ENCODE measurements at places on chromosomes 1 and 21.

DNA sequence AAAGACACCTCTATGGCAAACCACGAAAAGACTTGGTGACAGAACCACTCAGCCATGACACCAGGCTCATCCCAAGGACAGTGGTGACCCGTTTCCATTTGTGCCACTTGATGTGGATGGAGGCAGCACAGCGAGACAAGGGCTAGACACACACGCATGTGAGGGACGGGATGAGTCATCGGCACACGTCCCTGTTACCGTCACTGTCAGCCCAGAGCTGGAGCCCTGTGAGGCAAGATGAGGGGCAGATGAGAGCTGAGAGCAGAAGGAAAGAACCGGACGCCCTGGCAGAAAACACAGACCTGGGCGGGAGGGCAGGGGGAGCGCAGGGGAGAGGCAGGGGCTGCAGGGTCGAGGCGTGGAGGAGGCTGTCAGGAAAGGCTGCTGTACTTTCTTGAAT is 57.8 kb downstream of the SIK1 start:
- no peak for DNase-seq

- no peak for DNase-seq
Measured at GRCh38 chr1:237562242-237562823, 328.4 kb downstream of the ZP4 start.

- no peak for DNase-seq
Measured at GRCh38 chr1:163361123-163361934, 39.6 kb downstream of the NUF2 start.

- no peak for DNase-seq
Measured at GRCh38 chr21:42424914-42425541, 21.3 kb downstream of the UBASH3A start.

DNA sequence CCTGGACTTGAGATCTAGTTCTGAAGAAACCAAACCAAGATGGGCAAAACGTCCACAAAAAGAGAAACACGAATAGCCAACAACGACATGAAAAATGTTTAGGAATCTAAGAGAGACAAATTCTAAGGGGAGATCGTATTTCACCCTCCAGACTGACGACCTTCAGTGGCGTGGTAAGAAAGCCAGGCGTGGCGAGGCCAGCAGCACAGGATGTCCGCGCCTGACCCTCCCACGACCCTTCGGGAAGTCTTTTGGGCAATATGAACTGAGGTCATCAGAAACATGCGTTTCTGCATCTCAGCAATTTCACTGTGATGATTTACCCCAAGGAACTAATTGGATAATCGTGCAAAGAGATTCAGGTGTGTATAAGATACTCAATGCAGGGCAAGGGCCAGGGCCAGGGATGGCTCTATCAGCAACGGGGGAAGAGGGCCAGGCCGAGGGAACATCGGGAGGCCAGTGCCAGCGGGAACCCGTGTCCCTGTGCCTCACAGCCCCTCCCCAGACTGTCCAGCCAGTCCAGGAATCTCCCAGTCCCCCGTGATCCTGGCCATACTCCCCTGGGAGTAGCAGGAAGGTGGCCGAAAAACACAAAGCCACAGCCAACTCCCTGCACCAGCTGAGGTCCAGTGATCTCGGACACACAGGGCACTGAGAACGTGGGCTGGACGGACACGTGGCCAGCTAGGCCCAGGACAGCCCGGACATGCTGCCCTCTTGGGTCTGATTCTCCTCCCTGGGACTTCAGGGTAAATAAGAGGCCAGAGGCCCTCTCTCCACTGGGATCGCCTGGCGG is 53.6 kb upstream of the ADARB1 start:
- DNase-seq, result no peak

GRCh38 chr1:11333631-11334030 is 60.6 kb downstream of the UBIAD1 start:
- DNase-seq, result no peak

DNA sequence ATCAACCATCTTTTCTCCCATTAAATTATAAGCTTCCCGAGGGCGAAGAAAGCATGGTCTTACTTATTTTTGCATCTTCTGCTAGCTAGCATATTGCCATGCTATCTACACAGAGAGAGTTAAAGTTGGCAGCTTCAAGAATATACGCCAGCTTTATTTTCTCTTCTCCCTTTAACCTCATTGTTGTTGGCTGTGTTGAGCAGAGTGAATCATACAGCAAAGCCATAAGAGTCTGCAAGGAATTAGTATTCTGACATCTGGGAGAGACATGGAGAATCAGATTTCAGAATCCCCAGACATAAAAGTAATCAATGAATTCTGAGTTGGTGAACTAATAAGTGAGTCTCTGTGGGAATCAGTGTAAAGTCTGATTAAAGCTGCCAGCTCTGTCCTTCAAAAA is 649.6 kb upstream of the PTBP2 start:
- DNase-seq, result no peak

DNA sequence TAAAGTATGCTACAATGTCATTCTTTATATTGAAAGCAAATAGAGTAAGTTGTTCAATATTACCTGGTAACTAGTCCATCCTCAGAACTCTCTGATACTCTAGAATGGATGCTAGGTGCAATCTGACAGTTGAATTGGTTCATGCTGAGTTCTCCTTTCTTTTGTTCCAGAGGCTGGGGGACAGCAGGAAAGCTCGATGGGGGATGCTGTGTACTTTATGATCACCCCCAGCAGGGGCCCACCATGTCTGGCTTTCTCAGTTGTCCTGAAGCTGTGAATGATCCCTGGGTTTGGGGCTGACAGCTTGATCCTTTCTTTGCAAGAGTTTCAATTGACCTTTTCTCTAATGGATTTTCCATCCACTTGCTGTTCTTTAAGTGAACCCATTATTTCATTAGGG is 22.5 kb downstream of the FMN2 start:
- no peak for DNase-seq

DNA sequence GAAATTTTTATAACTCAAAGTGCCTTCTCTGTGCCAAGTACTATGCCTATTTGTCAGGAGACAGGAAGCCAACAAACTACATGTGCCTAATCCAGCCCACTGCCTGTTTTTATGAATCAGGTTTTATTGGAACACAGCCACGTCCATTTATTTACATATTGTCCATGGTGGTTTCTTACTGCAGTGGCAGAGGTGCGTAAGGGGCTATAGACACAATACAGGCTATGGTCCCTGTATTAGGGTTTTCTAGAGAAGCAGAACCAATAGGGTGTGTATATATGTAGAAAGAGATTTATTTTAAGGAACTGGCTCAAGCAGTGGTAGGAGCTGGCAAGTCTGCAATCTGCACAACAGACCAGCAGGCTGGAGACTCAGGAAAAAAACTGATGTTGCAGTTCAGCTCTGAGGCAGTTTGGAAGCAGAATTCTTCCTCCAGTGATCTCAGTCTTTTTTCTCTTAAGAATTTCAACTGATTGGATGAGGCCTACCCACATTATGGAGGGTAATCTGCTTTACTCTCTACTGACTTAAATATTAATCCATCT is 15.4 kb downstream of the PPIE start:
- DNase-seq, result no peak

- DNase-seq, result no peak
Measured at GRCh38 chr21:25464275-25464674, 143.0 kb downstream of the MRPL39 start.

DNA sequence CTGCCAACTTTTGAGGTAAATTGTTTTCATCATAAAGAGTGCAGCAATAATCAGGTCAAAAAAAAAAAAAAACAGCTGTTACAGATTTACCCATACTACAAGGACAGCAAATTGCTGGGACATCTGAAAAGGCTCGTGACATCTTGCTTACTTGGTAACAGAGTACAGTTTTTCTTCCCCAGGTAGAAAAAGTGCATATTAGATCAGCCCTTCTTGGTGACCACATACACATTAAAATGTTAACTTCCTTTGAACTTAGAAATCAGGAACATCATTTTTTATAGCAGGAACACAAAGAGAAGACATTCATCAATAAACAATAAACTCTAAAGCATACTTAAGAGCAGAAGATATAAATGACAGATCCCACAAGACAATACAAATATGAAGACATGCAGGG is 16.1 kb downstream of the TP53BP2 start:
- DNase-seq, result no peak

DNA sequence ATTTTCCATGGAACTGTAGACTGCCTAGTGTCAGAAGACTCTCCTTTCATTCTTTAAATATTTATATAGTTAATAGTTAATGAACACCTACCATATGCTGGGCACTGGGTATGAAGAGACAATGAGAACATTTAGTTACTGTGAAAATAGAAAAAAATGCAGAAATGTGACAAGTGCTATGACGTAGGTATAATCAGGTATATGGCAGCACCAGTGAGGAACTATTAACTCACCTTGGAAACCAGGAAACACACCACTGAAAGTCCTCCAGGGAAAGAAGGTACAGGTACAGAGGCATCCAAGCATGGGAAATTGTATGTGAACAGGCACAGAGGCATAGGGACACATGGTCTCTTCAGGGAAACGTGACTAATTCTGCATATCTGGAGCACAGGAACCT is 42.3 kb downstream of the DPT start:
- DNase-seq, result no peak

DNA sequence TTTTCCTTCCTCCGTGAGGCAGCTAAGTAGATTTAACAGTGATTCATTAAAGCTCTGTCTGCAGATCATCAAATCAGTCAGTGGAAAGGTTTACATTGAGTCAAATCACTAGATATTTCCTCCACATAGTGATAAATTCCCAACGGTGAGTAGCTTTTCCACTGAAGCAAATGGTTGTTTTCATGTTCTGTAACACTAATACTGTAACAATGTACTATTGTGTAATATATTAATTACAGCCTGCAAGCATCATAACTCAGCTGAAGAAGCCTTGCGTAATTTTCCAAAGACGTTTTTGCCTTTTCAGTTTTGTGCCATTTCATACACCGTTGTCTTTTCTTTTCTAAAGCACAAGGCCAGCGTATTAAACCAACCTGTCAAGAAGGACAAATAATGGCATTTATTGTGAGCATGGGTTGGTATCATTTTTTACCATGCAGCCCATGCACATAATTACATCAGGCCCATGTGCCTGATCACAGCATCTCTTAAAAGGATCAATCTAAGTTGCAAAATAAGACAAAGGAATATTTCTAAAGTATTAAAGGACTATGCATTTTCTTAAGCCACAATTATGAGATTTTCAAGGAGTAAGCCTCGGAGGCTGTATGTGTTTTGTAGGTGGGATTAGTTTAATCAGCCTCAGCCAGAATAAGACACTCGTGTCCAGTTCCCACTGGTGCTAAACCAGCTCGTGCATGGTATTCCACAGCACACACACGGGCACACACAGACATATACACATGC is 16.7 kb upstream of the PDE9A start:
- no peak for DNase-seq

DNA sequence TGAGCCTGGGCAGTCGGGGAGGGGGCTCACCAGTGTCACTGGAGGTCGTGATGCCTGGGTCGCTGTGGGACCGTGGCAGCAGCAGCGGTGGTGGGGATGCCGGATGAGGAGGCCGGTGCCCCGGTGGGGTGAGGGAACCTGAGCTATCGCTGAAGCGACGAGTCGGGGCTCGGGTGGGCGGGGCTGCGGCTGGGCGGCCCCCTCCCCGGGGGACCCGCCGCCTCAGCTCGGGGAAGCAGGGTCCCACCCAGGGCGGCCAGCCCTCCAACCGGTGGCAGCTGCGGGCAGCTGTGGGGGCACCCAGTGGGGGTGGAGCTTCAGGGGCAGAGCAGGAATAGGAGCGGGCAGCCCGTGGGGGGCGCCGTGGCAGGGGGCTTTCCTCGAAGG is 5.0 kb downstream of the ENTREP3 start:
- no peak for DNase-seq

DNA sequence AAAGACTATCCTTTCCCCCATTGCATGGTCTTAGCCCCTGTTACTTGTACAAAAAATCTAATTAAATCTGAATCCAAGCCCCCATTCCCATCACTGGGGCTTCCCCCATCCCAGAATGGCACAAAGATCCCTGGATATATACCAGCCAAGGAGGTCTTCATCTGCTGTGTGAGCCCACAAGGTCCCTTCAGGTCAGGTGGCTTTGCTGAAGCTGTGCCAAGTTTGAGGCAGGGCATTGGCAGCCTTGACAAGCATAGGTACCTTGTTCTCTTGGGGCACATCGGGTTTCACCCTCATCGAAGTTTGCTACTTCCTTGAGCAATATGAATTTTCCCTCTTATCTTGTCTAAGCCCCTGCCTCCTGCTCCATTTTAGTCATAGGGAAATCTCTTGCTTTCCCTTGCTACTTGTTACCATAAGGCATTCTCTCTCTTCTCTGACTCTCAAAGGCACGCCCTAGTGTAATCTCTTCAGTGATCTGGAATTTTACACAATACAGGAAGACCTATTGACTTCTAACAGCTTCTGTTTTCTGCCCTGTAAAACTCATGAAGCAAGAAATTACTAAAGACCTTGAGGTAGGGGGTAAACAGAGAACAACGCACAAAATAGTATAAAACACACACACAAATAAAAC is 71.4 kb upstream of the COG2 start:
- DNase-seq, result no peak

GRCh38 chr1:65687428-65688214 is 105.1 kb upstream of the PDE4B start:
- peak; percentile 85 for DNase-seq

GRCh38 chr1:159895286-159895685 is 4.7 kb downstream of the CFAP45 start:
- no peak for DNase-seq

- no peak for DNase-seq
Measured at GRCh38 chr1:193658081-193658480, 471.7 kb upstream of the B3GALT2 start.

DNA sequence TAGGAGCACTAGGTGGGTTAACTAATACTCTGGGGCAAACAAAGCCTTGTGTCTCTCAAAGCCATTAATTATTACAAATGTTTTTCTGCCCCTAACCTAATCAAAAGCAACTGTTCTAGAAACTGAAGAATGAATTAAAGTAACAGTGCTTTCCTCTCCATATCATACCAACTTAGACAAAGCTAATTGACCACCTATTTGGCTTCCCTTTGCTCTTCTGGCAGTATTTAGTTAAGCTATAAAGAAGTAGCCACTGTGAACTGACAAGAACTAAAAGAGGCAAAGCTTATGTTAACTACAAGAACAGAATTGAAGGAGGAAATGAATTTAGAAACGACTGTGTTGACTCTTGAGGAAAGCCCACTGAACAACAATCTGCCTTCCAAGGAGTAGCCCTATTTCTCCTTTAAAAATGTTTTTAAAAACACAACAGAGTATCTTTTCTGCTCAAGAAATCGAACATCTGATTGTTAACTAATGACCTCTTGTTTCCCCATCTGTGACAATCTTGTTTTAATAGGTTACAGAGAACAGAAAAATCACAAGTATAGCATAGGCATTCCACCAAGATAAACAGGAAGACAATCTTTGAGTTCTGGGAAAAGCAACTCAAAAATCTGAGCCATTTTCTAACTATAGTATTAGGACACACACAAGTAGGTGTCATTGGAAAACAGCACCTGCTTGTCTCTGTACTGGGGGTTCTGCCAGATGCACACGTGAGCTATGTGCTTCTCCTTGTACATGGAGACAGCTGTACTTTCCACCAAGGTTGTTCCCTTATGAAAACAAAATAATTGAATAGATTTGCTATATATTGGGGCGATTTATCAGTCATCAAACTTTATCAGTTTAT is 3.1 kb upstream of the EGLN1 start:
- no peak for DNase-seq

GRCh38 chr1:64139877-64140276 is 63.5 kb upstream of the UBE2U start:
- DNase-seq, result no peak

- no peak for DNase-seq
Measured at GRCh38 chr1:163295949-163296348, 25.8 kb upstream of the NUF2 start.

All from C1 segment of cervical spinal cord (tissue), 14 donors.